ENCODE measurements at places on chromosomes 13 and 19.

DNA sequence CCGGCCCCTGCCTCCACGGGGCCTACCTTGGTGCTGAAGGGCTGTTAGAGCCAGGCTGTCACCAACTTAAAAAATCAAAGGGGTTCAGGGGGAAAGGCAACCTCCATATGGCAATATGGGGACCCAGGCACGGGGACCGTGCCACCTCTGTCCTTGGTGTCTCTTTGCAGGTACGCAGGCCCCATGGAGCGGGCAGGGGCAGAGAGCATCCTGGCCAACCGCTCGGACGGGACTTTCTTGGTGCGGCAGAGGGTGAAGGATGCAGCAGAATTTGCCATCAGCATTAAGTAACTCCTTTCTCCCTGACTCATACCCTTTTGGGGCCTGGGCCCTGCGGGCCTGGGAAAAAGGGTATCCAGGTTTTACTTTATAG, 39.6 kb upstream of the ADGRE1 start:
- DNase-seq, result no peak

DNA sequence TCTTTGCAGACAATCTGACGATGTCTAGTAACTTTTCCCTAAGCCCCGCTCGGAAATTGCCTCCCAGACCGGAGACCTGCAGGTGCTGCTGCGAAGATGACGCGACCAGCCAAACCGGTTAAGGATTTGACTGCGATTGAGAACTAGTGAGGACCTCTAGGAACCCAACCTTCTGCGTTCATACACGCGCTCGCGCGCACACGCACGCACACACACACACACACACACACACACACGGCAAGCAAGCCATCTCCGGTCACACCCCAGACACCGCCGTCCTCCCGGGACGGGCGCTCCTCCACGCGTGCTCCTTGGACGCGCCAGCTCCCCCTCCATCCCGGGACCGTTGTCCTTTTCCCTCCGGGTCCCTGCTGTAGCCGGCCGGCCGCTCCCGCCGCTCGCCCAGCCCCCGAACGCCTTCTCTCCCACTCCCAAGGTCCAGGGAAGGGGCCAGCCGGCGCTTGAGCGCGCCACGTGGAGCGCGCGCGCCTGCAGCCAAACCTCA, 1.2 kb downstream of the TBC1D4 start:
- DNase-seq, result no peak

DNA sequence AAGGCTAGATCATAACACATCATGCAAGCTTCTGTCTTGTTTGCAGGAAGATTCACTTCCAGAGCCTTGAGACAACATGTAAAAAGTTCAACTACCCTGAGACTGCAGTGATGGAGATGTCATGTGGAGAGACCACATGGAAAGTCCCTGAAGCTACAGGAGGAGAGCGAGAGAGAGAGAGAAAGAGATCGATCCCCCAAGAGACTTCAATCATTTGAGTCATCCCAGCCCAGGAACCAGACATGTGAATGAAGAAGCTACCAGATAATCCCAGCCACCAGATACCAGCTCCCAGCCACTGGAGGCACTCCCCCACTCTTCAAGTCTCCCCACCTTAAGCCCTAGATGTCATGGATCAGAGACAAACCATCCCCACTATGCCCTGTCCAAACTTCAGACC, 10.7 kb upstream of the EVI5L start:
- no peak for DNase-seq

DNA sequence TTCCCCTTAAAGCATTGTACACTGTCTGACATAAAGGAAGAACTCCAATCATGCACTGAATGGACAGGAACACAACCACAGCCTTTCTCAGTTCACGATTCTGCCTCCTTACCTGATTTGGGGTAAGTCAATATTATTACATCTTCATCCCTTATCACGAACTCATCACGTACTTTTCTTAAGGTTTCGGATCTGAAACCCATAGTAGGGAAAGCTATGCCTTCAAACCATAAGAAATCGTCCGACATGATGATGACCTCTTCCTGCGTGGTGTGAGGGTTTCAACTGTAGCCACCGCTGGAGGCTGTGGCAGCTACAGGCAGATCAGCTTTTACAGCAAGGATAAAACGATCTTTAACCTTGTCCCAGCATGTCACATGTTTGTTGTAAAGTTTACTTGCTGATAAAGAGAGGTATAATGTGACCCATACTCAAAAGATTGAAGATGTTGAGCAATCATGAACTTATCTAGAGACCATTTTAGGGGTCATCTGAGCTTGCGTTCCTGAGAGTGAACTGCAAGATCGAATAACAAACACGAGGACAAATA, at the start of gene SULT2A1:
Gene SULT2A1, minus strand, starts transcription at position 306 of the 550 bp plus-strand sequence. Its CDS starts 58 bp downstream, at position 248.
- no peak for DNase-seq

DNA sequence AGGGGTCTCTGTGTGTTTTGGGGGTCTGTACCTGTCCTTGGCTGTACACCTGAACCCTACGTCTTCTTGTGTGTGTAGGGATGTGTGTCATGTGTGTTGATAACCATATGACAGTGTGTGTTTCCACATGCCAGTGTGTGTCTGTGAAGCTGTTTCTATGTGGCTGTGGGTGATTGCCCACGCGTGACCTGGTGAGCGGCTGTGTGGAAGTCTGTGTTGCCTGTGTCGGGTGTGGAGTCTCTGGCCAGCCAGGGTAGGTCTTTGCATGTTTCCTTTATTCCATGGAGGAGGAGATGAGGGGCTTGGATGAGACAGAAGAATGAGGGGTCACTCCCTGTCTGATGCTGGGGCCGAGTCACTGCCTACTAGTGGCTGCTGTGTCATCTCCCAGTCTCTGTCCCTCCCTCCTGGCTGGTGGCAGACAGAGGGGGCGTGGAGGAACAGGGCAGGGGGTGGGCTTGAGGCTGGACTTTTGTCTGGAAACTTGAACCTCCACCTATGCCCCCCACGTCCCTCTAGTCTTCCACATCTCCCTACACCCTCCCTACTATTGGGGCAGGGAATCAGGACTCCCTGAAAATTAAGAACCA, 2.8 kb upstream of the FOSB start:
- DNase-seq, result no peak

GRCh38 chr19:35034005-35034502, 3.8 kb downstream of the SCN1B start:
- no peak for DNase-seq

DNA sequence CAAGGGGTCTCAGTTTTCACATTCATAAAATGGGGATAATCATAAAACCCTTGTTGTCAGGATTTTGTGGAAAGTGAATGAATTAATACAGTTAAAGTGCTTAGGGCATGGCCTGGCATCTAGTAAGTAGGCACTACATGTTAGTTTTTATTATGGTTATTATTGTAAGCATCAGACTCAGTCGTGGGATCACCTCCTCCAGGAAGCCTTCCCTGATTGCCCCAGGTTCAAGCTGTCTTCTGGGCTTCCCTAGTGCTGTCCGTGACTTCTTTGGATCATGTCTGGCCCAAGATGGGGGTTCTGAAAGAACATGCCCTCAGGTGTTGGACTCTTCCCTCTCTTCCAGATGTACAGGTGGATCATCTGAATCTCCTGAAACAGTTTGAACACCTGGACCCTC, 10.7 kb downstream of the NUCB1 start:
- DNase-seq, result no peak

DNA sequence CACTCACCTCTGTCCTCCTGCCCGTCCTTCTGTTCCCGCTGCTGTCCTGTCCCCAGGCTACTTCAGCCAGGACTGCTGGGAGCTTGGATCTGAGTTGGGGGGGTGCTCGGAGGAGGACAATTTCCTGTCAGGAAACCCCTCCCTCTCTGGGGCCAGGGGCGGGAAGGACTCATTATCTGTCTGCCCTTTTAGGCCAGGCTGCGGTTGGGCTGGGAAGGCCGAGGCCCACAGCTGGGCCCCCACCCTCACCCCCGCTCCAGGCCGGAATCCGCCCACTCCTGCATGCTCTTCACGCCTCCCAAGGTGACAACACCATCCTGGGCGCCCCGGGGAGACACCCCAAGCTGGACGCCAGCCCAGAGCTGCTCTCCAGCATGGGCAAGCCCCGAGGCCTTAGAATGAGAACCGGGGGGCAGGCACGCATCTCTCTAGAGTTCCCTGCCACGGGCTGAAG, at the start of gene EXOC3L2:
Gene EXOC3L2, minus strand, starts transcription at position 74 of the 454 bp plus-strand sequence. CDS start 6,362 bp downstream, outside the sequence.
- DNase-seq, result no peak

DNA sequence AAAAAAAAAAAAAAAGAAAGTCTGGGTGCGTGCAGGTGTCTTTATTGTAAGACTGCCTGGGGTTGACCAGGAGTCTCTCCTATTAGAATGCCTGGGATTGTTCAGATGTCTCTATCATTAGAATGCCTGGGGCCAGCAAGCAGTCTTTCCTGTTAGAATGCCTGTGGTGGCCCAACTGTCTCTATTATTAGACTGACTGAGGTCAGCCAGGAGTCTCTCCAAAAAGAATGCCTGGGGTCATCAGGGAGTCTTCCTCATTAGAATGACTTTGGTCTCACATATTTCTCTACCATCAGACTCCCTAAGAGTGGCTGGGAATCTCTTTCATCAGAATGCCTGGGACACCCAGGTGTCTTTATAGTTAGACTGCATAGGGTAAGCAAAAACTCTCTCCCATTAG, 1577.5 kb downstream of the UQCRFS1 start:
- DNase-seq, result no peak

- DNase-seq, result no peak
These were observed 94.6 kb downstream of the KL start for GRCh38 chr13:33110713-33111413.

GRCh38 chr13:75455962-75456361, 26.0 kb downstream of the TBC1D4 start:
- DNase-seq, result no peak

- no peak for DNase-seq
These were observed 2.7 kb downstream of the SMAD9 start for GRCh38 chr13:36917311-36917710.

Data from NCI-H524 treated with DMSO at 0.1 percent for 48 hours (cell line).